ENCODE measurements at places on chromosomes 13 and 19.

DNA sequence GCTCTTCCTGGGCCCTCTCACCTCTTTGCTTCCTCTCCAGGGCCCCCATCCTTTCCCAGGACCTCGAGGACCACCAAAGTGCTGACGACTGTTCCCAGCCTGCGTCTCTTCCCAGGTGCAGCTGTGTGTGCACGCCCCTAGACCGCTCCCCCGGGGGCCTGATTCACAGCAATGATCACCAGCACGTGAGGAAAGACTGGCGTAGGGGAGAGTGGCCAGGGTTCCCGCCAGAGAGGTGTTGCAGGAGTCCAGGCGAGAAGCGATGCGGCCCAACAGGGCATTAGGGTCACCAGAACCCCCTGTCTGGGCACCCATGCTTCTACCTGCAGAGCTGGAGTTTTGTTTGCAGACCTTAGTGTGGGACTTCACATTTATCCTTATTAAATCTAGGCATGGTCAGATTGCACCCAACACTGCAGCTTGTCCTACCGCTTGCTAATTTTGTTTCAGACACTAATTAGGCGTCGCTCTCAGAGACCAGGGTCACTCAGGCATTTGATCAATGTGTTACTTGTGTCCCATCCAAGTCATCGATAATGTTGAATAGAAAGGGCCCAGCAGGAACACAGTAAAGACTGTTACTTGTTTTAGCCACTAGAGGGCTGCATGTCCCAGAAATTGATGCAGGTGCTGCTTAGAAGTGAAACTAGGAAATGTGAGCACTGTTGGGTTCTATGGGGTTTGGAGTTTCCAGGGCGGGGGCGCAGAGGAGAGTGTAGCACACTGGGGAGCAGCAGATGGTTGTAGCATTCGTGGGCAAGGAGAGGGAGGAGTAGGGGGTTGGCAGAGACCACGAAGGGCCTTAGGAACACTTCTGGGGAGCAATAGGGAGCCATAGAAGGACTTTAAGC lies 53.2 kb downstream of the CDADC1 start:
- DNase-seq: peak; percentile 77

DNA sequence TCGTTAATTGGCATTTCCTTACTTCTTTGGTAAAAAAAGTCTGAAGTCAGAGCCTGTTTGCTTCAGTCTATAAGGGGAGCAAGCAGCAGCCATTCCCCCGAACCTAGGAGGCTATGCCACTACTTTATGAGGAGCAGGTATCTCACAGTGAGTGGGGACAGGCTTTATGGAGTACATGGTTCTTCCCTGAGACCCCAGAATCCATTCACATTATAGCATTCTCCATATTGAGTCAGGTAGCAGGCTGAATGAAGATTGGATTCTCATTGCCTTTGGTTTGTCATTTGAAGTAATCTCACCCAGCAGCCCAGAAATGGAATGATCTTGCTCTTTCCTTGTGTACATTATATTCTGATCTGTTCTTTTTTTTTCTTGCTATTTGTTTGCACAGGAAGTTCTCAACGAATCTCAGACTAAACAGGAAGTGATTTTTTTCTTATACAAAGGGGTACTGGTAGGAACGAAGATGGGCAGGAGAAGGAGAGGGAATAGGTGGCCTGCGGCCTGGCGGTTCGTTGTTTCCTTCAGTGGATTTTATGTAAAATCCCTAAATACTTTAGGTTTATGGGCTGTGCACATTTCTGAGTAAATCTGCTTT lies 74.4 kb downstream of the ARHGAP35 start:
- DNase-seq: no peak

- DNase-seq: no peak
These were observed 4.8 kb upstream of the FBXL3 start for GRCh38 chr13:77031656-77032243.

DNA sequence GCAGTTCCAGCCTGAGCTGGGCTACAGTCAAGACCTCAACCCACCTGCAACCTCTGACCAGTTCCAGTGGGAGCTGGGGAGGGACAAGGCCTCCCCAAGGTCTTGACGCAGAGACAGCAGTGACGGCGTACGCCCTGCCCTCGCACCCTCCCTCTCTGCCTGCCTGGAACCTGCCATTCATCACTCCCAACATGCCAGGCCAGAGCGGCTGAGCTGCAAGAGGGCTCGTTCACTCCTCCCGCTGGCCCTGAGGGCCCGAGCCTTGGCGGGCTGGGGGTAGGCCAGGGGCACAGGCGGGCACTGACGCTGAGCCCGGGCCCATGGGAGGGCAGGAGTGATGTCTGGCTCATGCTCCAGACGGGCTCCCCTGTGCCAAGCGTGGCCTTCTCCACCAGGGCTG lies 8.2 kb downstream of the NDUFA11 start:
- DNase-seq: no peak

GRCh38 chr13:112685896-112686295 lies 3.9 kb upstream of the ATP11A start:
- peak; percentile 20 for DNase-seq

DNA sequence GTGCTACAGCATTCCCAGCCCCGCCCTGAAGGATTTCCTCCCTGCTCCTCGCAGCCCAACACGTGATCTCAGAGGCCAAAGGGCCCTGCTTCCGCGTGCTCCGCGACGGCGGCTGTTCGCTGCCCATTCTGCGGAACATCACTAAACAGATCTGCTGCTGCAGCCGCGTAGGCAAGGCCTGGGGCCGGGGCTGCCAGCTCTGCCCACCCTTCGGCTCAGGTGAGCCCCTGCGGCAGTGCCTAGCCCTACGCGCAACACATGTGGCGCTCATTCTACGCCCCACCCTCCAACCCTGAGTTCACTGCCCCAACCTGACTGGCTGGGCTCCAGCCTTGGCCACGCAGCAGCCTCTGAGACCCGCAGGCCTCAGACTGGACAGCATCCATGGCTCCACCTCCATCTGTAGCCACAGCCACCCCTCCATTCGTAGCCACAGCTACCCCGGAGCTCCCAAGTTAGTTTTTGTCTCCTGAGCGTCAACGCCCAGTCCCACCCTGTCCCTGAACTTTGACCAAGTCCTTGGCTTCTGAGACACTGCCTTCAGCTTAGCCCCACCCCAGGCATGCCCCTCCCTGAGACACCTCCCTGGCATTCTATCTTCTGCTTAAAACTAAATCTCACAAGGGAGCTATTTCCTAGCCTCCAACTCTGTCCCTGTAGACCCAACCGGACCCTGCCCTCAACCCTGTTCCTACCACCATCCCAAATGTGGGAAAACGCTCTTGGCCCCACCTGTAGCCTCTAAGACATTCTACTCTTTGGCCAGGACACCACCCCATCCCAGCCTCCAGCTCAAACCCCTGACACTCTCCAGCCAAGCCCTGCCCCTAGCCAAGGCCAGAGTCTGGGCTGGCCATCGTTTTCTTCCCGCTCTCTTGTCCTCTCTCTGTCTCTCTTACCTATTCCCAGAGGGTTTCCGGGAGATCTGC lies 6.4 kb downstream of the LTBP4 start:
- DNase-seq: peak; percentile 60

- no peak for DNase-seq
These were observed 13.8 kb upstream of the ASF1B start for GRCh38 chr19:14150041-14150769.

DNA sequence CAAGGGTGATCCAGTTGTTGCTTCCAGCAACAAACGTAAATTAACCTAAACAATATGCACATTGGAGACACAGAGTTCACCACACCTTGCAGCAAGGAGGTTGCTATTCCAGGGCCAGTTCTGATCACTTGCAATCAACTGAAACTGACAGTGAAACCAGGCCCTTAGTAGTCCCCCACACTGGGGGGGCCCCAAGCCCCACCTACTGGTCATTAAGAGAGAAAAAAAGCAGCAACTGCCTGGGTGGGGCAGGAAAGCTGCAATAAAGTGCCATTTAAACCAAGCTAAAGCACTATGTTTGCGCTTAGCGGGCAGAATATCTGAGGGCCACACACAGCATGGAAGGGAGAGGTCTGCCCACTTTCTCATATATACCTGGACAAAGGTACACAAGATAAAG lies 51.5 kb downstream of the ATP7B start:
- DNase-seq: no peak

DNA sequence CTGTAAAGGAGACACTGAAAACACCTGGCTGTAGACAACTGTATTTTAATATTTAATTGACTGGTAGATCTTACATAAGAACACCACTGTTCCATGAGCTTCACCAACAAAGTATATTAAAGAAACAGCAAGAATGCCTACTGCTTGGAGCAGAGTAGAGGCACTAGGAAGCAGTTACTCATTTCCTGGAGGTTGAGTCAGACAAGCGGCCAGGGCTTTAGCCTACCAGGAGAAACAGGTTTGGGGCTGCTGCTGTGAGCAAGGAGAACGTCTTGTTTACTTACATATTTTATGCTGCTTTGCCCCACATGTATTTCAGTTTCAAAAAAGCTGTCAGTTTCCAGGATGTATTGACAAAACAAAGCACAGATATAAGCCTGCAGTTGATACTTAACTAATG lies 33.4 kb downstream of the ALG5 start:
- DNase-seq: no peak

- no peak for DNase-seq
These were observed 178.0 kb downstream of the KCTD12 start for GRCh38 chr13:76708138-76708688.

GRCh38 chr19:43784241-43784980 lies 3.6 kb upstream of the KCNN4 start:
- peak; percentile 71 for DNase-seq

GRCh38 chr19:13060233-13060963 lies 42.3 kb downstream of the LYL1 start:
- DNase-seq: peak; percentile 55

- peak; percentile 78 for DNase-seq
These were observed 1.0 kb downstream of the SMIM24 start for GRCh38 chr19:3479177-3479833.

GRCh38 chr19:1901940-1902404 lies 3.2 kb upstream of the ADAT3 start:
- DNase-seq: no peak

GRCh38 chr19:48348045-48348444 lies 15.7 kb downstream of the TMEM143 start:
- DNase-seq: no peak

- no peak for DNase-seq
These were observed 50.5 kb upstream of the IRS2 start for GRCh38 chr13:109836629-109837607.

GRCh38 chr19:10402441-10403038 lies 802 bp downstream of the CDC37 start:
- peak; percentile 75 for DNase-seq

GRCh38 chr19:34734537-34735103 lies 577 bp downstream of the ZNF181 start:
- DNase-seq: peak; percentile 48

DNA sequence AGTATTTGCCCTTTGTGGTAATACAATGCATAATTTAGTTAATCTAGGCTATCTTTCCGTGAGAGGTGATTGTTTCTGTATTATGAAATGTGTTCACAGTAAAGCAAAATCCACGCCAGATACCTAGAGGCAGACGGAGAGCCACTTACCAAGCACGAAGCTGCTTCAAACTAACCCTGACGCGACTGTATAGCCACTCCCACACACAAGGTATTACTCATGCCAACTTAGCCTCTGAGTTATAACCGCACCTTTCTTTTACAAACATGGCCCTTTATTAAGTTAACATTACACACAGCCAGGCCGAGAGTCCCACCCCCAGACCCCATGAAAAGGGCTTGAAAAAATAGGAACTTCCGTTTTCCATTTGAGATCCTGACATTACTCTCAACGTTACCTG lies 185.7 kb downstream of the ABCC4 start:
- no peak for DNase-seq

DNA sequence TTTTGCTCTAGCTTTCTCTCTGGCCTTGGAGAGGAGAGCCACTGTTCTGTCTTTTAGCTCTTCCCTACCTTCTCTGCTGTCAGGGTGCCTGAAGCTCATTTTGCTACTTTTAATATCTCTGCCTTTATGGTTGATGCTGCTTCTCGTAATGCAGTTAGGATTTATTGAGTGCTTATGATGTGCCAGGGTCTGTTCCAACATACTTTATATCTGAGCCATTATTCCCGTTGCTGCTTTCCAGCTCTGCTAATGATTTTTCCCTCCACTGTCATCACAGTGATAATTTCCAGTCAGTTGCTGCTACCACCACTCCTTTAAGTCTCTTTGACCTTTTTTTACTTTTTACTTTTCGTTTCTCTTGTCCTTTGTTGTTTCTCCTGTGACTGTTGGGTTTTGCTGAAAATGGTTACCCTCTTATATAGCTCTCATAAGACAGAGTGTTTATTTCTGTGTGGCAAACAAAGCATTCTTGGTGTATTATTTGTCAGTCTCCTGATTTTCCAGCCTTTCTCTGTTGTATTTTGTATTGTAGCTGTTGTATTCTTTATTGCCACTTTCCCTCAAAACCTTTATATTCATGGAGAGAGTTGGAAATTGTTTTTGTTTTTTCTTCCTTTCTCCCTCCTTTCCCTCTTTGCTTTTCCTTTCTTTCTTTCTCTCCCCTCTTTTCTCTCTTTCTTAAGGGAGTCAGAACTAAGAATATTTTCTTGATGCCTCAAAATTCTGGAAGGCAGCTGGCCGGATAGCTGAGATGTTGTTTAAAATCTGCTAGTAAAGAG lies 37.4 kb downstream of the COG6 start:
- no peak for DNase-seq

DNA sequence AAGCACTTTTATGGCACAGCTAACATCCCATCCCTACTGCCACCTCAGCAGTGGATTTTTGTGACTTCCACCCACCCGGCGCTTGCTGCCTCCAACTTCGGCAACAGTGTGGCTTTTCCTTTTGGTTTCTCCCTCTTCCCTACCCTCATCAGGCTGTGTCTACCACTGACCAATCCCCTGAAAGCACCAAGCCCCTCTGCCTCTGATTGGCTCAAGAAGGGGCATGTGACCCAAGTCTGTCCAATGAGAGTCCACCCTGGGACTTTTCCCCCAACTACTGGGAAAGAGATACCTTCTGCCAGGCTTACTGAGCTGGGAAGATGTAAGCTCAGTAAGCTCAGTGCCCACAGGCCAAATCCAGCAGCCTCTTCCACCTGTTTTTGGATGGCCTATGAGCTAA lies 5.8 kb downstream of the SMIM7 start:
- DNase-seq: peak; percentile 64

- DNase-seq: no peak
These were observed 118.8 kb downstream of the NUFIP1 start for GRCh38 chr13:44870456-44870929.

DNA sequence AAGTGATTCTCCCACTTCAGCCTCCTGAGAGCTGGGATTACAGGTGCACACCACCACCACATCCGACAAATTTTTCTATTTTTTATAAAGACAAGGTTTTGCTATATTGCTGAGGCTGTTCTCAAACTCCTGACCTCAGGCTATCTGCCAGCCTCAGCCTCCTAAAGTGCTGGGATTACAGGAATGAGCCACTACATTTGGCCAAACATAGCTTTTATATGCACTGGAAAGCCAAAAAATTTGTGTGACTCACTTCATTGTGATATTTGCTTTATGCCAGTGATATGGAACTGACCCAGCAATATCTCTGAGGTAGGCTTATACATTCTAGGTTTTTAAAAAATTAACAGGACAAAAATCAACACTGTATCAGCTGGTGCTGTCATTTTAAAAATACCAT lies 26.8 kb upstream of the ACOD1 start:
- no peak for DNase-seq

DNA sequence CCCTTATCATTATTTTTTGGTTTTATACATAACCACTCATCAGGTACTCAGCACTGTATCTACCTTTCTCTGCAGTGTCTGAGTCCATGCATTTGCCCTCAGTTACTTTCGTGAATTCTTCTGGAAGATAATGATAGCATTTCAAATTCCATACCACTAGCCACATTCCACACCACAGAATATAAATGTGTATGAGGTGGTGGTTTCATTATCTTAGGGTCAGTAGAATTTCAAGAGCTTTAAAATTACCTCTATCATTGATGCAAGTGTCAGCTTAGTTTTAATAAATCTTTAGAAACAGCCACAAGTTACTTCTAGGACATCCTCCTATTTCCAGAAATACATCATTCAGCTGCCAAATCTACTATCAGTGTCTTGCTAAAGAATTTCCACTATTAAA lies 1578.3 kb downstream of the OLFM4 start:
- no peak for DNase-seq
